ENCODE measurements at places on chromosomes 11 and 22.

DNA sequence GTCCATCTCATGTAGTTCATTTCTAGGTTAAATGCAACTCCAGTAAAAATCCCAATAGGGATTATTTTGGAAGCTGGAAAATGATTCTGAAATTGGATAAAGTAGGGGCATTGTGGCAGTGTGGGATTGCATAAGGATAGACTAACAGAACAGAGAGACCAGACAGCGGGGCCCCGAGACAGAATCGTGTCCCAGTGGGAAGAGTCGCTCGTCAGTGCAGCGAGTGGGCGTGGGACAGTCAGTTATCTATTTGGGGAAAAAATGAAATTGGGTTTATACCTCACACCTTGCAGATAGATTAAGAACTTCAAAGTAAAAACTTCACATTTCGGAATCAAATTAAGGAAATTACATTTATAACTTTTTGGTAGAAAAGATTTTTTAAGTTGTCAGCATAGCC, 10.6 kb downstream of the SART1 start:
- no peak for DNase-seq

DNA sequence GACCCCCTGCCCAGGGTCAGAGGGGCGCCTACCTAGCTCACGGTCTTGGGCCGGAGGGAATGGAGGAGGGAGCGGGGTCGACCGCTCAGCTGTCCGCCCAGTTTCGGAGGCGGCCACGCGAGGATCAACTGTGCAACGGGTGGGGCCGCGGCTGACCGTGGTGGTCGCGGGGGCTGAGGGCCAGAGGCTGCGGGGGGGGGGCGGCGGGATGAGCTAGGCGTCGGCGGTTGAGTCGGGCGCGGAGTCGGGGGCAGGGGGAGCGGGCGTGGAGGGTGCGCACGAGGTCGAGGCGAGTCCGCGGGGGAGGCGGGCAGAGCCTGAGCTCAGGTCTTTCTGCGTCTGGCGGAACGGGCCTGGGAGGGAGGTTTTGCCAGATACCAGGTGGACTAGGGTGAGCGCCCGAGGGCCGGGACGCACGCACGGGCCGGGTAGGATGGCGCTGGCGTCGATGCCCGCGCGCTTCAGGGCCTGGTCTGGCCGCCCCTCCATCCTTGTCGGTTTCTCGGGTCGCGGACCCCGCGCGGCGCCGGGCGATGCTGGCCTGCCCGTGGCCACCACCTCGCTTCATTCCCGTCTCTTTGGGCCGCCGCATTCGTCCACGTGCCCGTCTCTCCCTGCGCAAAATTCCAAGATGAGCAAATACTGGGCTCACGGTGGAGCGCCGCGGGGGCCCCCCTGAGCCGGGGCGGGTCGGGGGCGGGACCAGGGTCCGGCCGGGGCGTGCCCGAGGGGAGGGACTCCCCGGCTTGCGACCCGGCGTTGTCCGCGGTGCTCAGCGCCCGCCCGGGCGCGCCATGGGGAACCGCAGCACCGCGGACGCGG, at the start of gene DRD4:
TSS of gene DRD4 (plus strand) at position 759 of the 822 bp plus-strand sequence. CDS start at position 795, 36 bp downstream.
- DNase-seq: no peak

DNA sequence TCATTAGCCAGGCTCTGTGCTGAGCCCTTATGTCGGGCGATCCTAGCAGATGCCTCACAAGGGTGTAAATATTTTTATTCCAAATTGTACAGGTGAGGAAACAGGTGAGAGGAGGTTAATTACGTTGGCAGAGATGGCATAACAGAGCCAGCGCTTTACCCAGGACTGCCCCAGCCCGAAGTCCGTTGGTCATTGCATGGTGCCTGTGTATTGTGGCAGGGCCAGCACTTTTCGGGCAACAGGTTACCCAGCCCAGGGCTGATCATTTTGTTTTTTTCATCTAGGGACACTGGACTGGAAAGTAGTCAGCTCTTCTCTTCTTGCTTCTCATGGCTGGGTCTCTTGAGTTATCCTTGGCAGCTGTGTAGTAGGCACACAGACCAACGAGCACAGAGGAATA, 202.2 kb upstream of the NAV2 start:
- DNase-seq: no peak

GRCh38 chr11:3830730-3831129, 10.0 kb downstream of the RHOG start:
- DNase-seq: no peak

DNA sequence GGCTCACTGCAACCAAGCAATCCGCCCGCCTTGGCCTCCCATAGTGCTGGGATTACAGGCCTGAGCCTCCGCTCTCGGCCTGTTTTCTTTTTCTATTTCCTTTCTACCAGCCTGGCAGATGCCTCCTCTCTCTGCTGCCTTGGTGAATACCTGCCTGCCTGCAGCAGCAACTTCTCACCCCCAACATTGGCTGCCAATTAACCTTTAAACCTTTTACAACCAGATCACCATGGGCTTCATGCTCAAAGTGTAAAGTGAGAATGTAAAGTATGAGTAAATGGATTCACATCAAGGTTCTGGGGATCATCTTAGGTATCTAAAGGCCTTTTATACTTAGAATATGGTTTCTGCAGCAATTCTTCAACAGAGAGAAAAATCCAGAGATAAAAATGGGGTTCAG, 13.0 kb upstream of the FCHSD2 start:
- no peak for DNase-seq

DNA sequence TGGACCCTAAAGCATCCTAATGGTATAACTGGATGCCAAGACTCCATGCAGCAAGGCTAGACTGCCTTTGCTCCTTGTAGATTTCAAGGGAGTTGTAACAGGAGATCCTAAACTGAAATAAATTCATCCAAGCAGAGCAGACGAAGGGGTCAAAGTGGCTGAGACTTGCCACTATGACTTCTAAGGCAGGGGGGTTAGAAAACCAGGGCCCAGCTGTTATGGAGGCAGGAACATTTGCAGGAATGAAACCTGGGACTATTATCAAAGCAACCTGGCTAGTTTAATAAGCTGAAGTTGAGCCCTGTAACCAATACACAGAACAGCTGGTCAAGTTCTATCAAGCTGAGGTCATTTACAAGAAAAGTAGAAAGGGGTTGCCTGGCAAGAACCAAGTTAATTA, 122.2 kb upstream of the TRPC6 start:
- DNase-seq: no peak

GRCh38 chr11:114132944-114133394, 73.5 kb downstream of the ZBTB16 start:
- no peak for DNase-seq

DNA sequence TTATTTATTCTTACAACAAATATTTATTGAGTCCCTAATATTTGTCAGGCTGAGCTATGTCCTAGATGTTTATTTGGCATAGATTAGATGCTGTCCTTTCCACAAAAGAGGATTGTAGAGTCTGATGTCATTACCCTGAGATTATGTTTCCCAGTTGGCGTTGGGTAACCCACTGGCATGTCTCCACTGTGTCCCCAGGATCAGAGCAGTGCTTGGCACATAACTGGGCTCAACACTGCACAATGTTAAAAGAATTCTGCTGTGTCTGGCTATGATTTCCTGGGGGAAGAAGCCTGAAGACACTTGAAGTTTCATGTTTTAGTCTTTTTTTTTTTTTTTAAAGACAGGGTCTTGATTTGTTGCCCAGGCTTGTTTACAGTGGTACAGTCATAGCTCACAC, 4.0 kb downstream of the RCN1 start:
- no peak for DNase-seq

DNA sequence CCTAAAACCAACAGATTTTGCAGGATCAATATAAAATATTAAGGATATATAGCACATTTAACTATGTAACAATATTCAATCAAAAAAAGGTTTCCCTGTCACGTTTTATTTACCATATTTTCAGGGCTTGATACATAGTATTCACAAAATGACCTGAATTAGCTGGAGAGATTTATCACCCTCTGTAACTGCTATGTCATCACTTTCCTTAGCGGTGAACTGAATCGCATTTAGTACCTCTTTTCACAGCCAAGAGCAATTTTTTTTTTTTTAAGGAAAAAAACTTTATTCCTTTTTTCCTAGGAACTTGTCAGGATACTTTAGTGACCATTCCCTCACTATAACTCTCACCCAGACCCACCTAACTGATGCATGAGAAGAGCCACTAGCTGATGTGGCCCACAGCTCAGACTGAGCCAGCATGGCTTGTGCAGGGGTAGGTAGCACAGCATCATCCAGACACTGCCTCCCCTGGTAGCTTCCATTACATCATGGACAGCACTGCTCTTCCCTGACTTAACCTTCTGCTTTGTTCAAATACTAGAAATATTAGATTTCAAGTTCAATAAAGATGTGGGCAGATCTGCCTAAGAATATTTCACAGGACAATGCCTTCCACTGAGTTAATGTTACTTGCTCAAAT, 17.0 kb upstream of the GPR83 start:
- DNase-seq: no peak

DNA sequence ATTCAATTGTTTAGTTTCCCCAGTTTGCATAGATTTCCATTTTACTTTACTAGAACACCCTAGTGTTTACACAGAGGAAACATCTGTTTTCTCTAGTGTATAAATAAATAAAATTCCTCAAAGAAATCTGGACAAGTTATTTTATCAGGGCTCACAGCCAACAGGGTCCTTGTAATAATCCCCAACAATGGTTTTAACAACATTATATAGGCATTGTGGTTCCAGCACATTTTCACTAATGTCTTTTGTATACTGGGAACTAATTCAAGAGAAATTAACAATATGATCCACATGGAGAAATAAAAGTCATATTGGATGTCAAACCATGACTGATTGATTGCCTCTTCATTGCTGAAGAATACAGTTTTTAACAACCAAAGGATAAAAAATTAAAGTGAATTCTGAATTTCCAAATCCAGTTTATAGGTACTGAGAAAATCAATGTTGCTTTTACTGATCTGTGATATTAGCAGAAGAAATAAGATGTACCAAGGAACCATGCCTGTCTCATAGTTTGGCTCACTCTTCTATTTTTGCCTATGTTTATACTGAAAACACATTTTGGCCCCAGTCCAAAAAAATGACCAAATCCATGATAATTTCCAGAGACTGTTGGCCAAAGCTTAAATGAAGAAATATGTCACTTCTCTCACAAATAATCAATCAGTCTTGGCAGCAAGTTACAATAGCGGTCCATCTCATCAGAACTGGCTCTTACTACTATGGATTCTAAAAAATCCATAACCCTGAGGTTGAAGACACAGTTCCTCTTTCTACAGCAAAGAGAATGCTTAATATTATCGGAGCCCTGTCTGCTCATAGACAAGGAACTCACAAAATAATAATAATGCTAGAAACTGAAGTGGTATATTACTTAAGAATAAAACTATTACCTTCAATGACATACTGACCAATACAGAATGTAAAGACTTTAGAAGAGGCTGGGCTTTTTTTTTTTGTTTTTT, 1.4 kb upstream of the MS4A13 start:
- DNase-seq: no peak

DNA sequence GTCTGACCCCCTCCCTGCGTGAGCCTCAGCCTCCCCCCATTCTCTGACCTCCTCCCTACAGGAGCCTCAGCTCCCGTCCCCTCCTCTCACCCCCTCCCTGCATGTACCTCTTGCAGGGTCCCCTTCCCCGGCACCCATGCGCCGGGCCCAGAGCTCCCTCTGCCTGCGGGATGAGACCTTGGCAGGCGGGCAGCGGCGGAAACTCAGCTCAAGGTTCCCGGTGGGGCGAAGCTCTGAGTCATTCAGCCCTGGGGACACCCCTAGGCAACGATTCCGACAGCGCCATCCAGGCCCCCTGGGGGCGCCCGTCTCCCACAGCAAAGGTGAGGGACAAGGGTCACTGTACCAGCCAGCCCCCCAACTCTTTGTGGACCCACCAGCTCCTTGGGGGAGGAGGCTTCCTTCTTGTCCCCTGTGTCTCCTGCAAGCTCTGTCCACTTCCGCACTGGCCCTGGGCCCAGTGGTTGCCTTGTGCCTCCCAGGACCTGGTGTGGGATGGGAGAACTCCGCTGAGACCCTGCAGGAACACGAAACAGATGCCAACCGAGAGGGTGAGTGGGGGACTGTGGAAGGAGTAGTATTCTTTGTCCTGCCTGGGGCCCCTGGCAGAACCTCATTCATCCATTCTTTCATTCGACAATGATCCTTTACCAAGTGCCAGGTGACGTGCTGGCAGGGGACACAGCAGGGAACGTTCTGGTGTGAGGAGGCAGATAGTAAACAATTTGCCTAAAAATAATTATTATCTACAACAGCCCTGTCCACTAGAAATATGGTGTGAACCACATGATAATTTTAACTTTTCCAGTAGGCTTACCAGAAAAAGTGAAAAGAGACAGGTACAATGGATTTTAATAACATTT, 3.7 kb upstream of the RPS6KA4 start:
- peak; percentile 73 for DNase-seq

GRCh38 chr22:20203142-20203551, 52.3 kb upstream of the CCDC188 start:
- no peak for DNase-seq

GRCh38 chr11:11436715-11437313, 83.8 kb upstream of the CSNK2A3 start:
- DNase-seq: no peak

DNA sequence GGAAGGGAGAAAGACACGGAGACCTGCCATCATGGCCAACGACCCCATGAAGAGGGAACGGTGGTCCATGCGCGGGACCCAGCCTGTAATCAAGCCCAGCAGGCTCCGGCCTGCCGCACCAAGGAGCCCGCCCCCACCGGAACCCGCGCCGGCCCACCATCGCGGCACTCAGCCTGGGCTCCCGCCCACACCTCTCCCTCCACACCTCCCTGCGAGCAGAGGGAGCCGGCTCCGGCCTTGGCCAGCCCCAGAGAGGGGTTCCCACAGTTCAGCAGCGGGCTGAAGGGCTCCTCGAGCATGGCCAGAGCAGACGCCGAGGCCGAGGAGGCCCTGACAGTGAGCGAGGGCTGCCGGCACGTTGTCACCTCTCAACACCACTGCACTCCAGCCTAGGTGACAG, 1302.8 kb upstream of the CNTN5 start:
- no peak for DNase-seq

- no peak for DNase-seq
These were observed 151.1 kb upstream of the ISX start for GRCh38 chr22:34914846-34915245.

- DNase-seq: peak; percentile 60
These were observed 8.8 kb upstream of the PDGFB start for GRCh38 chr22:39253435-39254070.

DNA sequence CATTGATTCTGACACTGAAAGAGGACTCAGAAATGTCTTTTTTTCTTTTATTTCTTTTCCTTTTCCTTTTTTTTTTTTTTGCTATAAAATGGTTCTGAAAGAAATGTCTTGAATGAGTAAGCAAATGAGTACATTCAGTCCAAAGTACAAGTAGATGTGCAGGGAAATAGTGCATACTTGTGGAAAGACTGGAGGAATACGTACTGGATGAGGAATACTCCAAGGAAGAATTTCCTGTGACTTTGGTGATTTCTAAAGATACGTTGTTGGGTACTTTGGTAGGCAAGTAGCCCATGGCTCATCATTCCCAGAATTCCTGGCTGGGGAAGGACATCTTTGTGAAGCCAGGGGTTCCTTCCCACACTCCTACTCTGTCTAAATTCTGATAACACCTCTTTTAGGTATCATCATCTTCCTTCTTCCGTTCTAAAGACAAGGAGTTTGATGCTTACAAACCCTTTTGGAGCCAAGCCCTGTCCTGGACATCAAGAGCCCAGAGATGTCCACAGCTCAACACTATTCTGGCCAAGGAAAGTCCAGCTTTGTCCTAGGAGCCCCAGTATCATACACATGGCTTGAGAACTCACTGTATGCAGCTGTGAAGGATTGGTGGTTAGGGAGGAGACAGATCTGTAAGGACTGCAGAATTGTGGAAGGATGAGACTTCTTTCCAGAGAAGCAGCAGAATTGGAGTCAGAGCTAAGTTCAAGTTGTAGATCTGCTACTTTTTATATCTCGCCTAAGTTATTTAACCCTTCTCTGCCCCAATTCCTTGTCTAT, 4.8 kb upstream of the NUP98 start:
- DNase-seq: no peak
